CD4-positive, alpha-beta T cell treated with Interleukin-6 at 100 ng/mL for 8 hours (primary cell): ENCODE measurements at places on chromosomes 1 and 21.

DNA sequence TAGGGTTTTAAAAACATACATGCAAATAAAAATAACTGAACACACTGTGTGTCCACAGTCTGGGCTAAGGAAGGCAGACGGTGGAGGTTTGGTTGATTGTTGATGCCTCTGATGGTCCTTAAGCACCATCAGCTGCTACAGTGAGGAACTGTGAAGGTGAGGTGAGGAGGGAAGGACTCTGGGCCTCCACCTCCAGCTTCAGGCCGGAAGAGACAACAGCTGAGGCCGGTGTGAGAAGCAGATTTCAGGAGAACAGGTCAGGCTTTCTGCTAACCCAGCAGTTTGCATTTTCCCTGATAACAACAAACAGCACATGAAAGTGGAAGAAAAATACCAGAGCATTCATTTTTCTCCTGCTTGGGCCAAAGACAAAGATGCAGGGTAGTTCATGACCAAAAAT is 189.9 kb upstream of the AJAP1 start:
- no peak for DNase-seq

DNA sequence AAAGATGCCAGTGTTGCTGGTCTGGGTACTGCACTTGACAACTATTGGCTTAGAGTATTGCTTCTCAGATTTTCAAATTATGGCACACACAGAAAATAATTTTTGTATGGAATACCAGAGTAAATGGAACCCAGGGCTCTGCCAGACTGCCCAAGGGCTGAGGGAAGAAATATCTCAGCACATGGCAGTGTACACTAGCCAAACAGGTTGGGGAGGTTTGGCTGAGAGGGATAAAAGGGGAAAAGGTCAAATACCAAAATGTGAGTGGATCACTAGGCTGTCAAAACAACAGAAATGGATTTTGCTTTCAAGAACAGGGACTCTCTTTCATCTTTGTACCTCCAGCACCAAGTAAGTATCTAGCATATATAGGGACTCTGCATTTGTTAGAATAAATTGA is 3.0 kb upstream of the RGS8 start:
- DNase-seq: no peak

GRCh38 chr1:186078245-186078644 is 296.8 kb downstream of the TPR start:
- no peak for DNase-seq

GRCh38 chr1:85448358-85448757 is 16.6 kb downstream of the DDAH1 start:
- DNase-seq: no peak

DNA sequence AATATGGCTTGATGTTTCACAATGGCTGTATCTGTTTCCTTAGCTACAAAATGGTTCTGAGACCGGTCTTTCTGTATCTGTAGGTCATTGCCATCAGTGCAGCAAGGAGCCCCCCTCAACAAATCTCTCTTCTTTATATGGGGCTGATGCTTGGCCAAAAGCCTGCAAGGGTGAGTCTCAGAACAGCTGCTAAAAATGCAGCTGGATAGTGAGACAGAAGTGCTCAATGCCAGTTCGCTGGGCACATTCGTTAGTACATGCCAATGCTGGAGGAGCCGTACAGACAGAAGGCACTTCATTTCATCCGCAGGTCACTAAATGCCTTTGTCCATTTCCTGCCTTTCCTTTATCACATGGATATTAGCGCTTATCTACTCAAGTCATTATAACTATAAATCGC is 67.3 kb downstream of the RUNX1 start:
- DNase-seq: no peak

DNA sequence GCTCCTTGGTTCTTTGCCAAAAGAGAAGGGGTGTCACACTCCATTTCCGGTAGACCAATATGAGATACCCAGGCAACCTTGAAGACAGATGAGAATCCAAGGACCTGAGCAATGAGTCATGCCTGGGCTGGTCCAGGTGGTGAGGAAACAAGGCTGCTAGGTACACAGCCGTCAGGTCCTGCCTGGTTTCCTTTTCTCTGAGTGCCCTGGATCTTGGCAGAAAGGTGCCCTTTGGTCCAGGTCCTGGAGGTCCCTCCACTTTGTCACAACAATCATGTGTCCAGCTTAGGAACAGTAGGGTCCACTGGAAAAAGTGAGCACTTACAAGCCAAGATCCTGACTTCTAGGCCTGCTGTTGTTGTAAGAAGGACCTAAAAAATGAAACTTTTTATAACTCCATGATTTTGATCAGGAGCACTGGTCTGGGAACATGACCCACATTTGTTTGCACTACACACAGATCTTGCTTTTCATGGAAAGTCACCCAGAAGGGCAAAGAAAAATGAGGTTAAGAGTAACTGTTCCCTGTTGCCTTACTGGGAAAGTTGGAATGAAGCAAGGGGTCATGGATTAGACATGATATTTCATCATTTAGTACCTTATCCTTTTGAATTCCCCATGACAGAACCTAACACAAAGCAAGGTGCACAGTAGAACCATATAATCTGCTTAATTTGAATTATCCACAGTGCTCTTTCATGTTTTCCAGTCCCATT is 94.7 kb downstream of the PAPPA2 start:
- DNase-seq: no peak

- DNase-seq: no peak
These were observed 206.3 kb upstream of the NR5A2 start for GRCh38 chr1:199821029-199821779.

GRCh38 chr1:54698346-54698745 is 17.3 kb upstream of the TTC4 start:
- no peak for DNase-seq

- DNase-seq: no peak
These were observed 23.2 kb downstream of the ADORA1 start for GRCh38 chr1:203150511-203151297.

DNA sequence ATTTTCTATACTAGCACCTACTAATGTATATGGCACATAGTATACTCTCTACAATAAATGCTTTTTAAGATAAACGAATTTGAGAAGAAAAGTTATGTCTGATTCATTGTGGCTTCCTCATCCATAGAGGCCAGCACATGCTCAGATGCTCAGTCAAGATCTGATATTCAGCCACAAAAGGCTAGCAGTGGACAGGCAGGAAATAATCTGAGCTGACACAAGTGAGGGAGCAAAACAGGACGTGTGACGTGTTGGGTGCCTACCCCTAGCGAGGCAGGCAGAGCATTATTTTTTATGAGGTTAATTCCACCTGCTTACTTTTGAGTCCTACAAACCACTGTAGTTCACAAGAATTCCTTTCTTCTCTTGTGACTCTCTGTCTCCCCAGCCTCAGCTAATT is 550.9 kb downstream of the SMYD3 start:
- DNase-seq: peak; percentile 77

DNA sequence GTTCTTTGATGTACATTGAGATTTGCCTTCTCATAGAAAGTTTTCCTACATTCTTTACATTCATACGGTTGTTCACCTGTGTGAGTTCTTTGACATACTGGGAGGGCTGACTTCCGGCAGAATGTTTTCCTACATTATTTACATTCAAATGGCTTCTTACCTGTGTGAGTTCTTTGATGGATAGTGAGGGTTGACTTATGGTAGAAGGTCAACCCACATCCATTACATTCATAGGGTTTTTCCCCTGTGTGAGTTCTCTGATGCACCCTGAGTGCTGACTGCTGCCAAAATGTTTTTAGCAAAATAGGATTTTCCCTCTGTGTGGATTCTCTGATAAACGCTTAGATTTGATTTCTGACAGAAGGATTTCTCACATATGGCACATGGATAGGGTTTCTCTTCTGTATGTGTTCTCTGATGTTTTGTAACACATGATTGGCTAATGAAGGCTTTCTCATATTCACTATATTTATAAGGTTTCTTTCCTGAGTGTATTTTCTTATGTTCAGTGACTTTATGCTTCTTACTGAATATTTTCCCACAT is 37.7 kb downstream of the JMJD4 start:
- DNase-seq: no peak

- no peak for DNase-seq
These were observed 1.5 kb downstream of the MGST3 start for GRCh38 chr1:165632491-165632890.

DNA sequence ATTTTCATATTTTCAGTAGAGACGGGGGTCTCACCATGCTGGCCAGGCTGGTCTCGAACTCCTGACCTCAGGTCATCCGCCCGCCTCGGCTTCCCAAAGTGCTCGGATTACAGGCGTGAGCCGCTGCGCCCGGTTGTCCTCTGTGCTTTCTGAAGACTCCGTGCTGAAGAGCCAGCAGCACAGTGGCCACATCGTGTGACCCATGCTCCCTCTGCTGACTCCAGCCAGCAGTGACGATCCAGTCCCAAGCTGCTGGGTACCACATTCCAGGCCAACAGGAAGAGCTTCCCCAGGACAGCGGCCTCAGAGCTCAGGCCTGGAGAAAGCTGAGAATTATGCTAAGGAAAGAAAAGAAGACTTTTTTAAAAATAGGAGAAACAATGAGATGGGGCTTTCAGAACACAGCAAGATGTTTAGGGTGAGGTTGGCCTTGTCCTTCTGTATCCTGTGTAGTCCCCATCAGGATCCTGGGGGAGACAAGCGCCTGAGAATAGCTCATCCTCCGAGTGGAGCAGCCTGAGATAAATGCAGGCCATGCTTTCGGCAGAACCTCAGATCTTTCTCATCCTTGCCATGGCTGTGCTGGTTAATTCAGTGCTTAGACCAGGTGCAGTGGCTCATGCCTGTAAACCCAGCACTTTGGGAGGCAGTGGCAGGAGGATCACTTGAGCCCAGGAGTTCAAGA is 207.1 kb downstream of the SLC35F3 start:
- DNase-seq: no peak

- DNase-seq: no peak
These were observed 751 bp downstream of the STUM start for GRCh38 chr1:226549094-226549936.

GRCh38 chr1:25568834-25569596 is 25.6 kb downstream of the LDLRAP1 start:
- no peak for DNase-seq

- no peak for DNase-seq
These were observed 168.1 kb upstream of the BEND5 start for GRCh38 chr1:48944811-48945210.

- peak; percentile 15 for DNase-seq
These were observed 2.7 kb downstream of the PSMG1 start for GRCh38 chr21:39180429-39181019.

GRCh38 chr1:207962716-207963426 is 51.9 kb upstream of the CD34 start:
- no peak for DNase-seq

DNA sequence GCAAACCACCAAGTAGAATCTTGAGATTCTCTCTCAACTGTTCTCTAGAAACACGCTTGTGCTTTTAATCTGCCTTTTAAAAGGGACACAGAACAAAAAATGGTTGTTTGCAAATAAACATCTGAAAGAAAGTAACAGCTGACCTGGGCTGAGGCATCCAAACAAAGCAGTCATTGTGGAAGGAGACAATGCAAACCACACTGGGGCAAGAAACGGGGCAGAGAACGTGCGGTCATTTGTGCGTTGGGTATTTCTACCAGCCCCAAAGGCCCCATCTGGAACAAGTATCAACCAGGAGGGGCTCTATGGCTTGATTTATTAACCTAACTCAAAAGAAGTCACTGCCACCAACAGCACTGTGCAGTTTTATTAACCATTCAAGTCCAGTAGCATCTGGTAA is 6.0 kb downstream of the STMN1 start:
- DNase-seq: no peak

DNA sequence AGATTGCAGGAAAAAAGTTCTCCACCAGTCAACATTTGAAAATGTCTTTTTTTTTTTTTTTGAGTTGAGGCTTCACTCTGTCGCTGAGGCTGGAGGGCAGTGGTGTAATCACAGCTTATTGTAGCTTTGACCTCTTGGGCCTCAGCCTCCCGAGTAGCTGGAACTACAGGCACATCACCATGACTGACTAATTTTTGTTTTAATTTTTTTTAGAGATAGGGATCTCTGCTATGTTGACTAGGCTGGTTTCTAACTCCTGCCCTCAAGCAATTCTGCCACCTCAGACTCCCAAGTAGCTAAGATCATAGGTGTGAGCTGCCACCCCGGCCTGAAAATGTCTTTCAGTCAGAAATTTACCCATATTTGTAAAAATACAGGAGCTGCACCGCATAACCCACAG is 30.6 kb upstream of the USP24 start:
- no peak for DNase-seq

GRCh38 chr1:167274061-167274460 is 53.4 kb downstream of the POU2F1 start:
- no peak for DNase-seq

DNA sequence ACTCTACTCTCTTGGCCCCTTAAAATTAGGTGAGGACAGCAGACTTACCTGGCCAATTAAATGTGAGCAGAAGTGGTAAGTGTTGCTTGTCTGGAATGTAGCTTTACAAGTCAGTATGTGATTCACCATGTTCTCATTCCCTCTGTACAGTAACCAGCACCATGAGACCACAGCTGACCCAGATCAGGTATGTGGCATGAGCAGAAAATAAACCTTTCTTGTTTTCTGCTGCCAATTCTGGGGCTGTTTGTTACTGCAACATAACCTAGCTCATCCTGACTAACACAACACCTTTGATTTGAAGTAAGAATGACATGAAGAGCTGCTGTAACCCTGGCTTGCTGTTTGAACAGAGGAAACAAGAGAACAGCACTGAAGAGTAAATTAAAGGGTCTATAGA is 24.9 kb downstream of the ITPKB start:
- no peak for DNase-seq

- no peak for DNase-seq
These were observed 4.9 kb upstream of the PTGFRN start for GRCh38 chr1:116904791-116905320.
